ENCODE measurements at places on chromosomes 6 and 20.
A peak's percentile ranks its signal among the peaks of the same experiment; 100 is the strongest.

DNA sequence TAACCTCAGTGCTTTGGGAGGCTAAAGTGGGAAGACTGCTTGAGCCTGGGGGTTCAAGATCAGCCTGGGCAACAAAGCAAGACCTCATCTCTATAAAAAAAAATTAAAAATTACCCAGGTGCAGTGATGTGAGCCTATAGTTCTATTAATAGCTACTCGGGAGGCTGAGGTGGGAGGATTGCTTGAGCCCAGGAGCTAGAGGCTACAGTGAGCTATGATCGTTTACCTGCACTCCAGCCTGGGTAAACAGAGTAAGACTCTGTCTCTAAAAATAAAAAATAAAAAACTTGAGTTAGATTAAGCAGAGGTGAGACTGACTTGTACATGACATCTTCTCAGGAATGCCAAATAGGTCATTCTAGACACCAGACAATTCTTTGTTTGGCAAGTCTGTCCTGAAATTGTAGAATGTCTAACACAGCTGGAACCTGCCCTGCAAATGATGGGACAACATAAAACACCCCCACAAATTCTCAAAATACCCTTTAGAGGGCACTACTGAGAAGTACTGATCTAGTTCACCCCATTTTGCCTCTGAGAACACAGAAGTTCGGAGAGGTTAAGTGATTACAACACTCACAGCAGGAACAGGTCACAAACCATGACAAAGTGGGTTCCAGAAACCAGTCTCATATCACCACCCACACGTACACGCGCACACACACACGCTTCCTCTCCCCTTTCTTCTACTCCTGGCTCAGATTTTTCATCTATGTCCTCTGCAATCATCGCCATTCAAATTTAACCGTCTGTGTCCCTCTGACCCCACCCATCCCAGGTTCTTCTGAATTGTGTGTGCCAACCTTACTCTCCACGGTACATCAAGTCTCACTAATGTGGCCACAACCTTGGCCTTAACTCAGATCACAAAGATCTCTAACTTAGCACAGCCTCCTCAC is 38.3 kb downstream of the ARHGAP18 start:
- DNase-seq = peak; percentile 53

GRCh38 chr6:80234401-80234800 is 127.9 kb downstream of the BCKDHB start:
- no peak for DNase-seq

DNA sequence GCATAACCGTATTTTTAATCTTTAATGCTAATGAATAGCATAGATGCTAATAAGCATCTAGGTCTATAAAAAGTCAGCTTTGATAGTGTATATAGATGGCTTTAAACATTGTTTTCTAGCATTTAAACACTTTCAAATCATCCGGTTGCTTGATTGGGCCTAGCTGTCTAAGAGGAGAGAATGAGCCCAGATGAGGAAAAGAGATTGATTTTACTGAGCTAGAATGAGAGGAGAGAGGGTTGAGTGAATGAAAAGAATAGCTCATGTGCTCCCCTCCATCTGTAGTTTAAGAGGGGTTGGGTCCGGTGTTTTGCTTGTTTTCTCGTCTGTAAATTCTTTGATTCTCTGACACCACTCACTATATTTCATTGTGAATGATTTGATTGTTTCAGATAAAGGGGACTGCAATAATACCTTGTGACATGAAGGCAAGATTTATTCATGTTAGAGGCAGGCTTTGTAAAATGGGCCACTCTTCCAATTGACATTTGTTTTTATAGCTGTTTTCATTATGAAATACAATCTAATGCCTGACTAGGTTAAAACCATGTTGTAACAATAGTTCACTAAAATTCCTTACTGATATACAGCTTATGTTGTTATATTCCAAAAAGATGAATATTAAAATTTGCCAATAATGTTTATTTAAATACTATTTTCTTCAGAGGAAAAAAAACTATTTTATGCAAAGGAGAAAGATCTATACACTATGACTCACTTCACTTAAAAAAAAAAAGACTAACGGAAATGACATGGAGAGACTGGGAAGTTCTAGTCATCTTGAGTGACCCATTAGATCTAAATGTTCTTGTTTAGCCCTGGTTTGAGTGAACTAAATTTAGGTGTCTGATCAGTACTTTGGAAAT is 3.2 kb downstream of the PTPN1 start:
- DNase-seq = no peak

- no peak for DNase-seq
Measured at GRCh38 chr6:101181006-101181405, 212.5 kb upstream of the GRIK2 start.

GRCh38 chr6:4924661-4925271 is 79.1 kb downstream of the RPP40 start:
- DNase-seq = no peak

DNA sequence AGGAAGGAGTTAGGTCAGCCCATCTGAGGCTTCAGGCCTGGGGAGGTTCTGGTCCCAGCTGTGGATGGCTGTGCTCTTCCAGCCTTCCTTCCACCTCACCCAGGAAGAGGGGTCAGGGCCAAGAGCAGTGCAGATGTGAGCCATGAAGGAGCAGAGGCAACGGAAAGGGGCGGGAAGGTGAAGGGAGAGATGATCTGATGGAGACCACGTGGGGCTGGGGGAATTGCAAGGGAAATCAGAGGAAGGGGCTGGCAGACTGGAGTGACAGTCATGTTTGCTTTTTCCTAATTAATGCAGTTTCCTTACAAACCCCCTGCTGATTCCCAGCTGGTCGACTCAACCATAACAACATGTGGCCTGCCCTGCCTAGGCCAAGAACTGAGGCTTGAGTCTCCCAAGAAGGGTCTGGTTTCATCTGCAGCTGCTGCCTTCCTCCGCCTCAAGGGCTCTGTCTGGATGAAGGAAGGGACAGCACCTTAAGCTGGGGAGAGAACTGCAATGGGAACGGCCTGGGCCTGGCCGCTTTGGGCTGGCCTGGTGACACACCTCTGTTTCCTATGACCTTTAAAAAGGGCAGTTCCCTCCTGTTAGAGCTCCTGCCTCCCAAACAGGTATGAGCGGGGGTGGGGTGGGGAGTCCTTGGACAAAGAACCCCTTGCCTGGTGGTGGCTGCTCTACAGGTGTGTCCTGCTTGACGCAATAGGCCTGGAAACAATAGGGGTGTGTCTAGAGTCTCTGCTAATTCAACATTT is 7.8 kb upstream of the MRPS18A start:
- no peak for DNase-seq

GRCh38 chr6:168709390-168709789 is 268.4 kb downstream of the SMOC2 start:
- no peak for DNase-seq

DNA sequence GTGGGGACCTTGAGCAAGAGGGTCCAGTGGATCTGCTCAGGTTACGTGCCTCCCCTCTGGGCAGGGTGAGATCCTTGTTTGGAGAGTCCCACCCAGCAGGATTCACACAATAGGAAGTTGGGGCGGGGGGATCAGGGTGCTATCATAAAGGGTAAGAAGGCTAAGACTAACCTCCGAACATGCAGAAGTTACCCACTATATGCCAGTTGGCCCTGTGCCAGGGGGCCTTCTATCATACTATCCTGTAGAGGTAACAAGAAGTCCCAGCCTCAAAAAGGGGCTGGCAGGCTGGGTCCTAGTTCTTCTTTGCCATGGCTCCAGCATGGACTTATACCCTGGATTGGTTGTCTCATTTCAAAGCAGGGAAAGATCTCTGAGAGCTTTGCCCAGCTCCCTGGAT is 94.1 kb downstream of the CDH26 start:
- no peak for DNase-seq

GRCh38 chr20:37699202-37699601 is 5.4 kb downstream of the CTNNBL1 start:
- DNase-seq = no peak

DNA sequence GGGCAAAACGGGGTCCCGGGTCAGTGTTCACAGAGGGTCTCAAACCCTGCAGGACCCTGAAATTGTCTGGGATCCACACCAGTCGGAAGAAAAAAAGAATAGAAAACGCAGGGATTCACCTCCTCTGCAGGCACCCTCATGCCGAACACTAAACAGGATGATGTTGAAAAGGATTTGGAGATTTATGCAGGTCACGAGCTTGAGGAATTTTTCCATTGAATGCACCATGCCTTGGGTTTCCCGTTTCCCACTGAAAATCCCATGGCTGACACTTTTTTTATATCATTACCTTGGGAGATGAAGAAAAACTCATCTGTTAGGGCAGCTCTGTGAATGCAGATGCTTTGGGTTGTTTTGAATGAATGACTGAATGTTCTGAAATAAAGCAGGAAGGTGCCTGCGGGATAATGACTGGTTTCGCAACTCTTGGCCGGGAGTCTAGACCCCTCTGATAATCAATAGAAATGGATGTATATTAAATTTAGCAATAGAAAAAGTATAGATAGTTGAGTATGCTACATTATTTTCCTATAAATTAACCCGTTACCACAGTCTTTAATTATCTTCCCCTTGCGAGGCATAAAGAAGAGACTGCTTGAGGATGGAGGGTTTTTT is 147.5 kb upstream of the AFDN start:
- no peak for DNase-seq

DNA sequence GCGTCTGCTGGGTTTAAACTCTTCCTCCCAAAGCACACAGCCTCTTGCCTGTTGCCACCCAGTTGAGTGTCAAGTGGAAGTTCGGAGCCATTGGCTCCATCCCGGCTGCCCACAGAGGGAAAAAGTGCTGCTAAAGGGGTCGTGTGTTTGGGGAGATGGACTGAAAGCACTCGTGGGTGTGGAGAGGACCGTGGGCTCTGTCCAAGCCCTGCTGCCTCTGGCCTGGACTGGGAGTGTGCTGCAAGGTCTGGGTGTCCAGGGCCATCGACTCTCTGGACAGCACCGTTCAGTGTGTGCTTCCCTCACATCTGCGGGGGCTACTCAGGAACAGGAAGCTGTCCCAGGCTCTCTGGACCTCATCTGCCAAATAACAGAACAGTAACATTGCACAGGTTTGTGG is 269.3 kb downstream of the DLL1 start:
- DNase-seq = no peak

DNA sequence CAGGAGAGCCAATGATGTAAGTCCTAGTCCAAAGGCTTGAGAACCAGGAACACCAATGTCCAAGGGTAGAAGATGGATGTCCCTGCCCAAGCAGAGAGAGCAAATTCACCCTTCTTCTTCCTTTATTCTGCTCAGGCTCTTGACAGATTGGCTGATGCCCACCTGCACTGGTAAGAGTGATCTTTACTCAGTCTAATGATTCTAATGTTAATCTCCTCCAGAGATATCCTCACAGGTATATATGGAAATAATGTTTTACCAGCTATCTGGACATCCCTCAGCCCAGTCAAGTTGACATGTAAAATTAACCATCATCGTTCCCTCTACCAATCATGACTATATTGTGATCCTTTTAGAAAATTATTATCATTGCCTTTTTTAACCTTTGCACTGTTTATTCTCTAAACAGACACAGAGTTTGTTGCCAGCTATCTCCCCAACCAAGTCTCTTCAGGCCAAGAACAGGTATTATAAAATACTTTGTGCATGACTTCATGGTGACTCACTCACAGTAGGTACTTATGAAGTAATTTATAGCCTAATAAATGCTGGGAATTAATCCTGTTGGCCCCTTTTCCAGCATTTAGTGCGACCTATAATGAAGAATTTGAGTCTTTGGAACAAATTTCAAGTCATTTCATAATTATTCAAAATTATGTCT is 26.2 kb upstream of the TSHZ2 start:
- DNase-seq = no peak

- DNase-seq = no peak
Measured at GRCh38 chr6:145863366-145863765, 48.8 kb upstream of the FBXO30 start.

DNA sequence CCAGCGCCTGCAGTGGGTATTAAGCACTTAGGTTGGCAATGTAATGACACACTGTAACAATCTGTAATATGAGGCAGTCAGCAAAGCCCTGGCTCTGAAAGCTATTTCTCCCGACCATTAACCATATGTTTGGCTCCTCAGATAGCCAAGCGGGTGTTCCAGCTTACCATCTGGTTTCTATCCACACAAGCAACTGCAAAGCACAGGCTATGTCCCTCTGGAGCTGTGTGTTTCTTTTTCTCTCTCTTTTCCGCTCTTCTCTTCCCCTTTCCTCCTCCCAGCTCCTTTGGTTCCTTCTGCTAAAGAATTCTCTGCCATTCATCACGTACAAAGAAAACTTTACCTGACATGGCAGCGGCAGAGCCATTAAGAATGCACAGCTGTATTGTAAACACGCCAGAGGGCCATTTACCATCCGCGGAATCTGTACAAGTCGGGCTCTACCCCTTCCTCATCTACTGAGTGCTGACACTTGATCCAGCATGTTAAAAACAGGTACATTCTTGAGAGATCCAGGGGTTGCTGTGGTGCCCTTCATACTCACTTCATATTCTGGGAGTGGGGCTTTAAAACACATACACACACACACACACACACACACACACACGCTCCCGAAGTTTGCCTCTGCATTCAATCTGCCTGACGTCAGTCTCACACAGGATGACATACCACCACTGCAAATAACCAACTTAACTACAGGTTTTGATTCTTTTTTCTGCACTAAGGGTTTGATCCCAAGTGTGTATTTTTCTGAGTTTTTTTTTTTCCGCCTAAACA is 77.2 kb downstream of the BACH2 start:
- no peak for DNase-seq

GRCh38 chr6:31521835-31522234 is 6.9 kb upstream of the MCCD1 start:
- no peak for DNase-seq

GRCh38 chr6:168044521-168045130 is 34.4 kb downstream of the FRMD1 start:
- DNase-seq = no peak

GRCh38 chr20:62482974-62483373 is 7.2 kb upstream of the GATA5 start:
- no peak for DNase-seq

GRCh38 chr6:145842693-145843546 is 28.3 kb upstream of the FBXO30 start:
- no peak for DNase-seq

DNA sequence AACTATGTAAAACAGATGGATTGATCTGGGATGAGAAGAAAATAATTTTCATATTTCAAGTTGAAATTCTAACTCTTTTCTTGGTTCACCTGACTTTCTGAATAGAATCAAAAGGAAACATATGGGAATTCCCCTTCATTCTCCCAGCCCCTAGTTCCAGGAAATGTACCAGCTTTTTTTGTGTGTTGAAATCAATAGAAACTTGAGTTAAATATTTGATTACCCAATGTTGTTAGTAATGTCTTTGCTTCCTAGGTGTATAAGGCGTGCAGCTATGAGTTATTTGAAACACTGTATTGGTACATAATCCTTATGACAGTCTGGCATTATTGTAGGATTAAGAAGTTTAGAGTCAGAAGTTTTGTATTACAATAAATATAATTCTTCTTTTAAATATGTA is 21.5 kb downstream of the VNN2 start:
- DNase-seq = no peak
